ENCODE measurements at places on chromosomes 12 and 14. TPM values are rescaled to one million over a fixed set of nuclear protein-coding genes. Genes with fewer than 3 reads are reported as not detected.
A peak's percentile ranks its signal among the peaks of the same experiment; 100 is the strongest.

DNA sequence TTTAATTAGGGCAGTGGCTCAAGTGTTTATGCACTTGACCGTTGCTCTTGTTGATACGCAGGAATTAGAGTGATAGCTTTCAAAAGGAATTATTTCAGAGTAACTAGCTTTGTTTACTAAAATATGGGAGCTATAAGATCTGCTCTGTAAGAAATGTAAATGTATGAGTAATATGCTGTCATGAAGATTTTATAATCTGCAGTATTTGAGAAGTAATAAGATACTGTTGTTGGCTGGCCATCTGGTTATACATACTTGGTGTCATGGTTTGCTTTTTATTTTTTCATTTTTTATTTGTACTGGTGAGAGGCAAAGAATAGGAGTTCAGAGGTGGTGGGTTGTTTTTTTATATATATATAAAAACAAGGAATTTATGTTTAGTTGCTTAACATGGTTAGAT is 58.5 kb downstream of the PLXNC1 start:
- DNase-seq = no peak

DNA sequence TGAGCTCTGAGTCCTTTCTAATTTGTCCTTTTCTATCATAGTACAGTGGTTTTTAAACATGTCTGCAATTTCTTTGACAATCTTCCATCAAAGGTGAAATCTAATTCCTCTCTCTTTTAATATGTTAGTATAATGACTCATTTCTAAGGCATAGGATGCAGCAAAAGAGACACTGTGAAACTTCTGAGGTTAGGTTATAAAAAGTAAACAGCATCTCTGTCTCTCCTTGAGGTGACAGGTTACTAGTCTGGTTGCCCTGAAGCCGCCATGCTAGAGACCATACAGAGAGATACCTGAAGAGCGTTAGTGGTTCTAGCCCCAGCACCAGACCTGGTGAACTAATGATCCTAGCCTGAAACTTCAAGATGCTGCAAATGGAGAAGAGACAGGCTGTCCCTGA is 114.3 kb downstream of the PPM1A start:
- no peak for DNase-seq

- DNase-seq = no peak
Observed at GRCh38 chr12:47231456-47231855, 151.7 kb upstream of the AMIGO2 start.

GRCh38 chr14:94677747-94678146 is 65.6 kb downstream of the SERPINA3 start:
- no peak for DNase-seq

GRCh38 chr14:75723716-75724115 is 62.7 kb downstream of the TTLL5 start:
- no peak for DNase-seq

Gene RD3L
- not detected for total RNA-seq

DNA sequence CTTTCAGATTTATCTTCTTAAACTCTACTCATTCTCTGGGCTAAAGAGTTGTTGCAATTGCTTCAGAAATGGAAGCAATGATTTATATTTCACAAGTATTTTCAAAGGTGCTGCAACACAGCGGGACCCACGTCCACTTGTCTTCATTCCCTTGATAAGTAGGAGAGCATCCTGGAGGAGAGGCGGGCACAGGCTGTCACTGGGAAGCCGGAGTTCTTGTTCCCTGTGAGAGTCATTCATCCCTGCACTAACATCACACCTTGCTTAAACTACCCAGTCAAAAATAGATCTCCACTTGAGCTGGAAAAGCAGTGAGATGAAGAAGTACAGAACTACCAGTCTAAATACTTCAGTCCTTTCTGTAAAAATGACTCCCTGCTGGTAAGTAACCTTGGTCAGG is 160.5 kb upstream of the RASSF8 start:
- no peak for DNase-seq

DNA sequence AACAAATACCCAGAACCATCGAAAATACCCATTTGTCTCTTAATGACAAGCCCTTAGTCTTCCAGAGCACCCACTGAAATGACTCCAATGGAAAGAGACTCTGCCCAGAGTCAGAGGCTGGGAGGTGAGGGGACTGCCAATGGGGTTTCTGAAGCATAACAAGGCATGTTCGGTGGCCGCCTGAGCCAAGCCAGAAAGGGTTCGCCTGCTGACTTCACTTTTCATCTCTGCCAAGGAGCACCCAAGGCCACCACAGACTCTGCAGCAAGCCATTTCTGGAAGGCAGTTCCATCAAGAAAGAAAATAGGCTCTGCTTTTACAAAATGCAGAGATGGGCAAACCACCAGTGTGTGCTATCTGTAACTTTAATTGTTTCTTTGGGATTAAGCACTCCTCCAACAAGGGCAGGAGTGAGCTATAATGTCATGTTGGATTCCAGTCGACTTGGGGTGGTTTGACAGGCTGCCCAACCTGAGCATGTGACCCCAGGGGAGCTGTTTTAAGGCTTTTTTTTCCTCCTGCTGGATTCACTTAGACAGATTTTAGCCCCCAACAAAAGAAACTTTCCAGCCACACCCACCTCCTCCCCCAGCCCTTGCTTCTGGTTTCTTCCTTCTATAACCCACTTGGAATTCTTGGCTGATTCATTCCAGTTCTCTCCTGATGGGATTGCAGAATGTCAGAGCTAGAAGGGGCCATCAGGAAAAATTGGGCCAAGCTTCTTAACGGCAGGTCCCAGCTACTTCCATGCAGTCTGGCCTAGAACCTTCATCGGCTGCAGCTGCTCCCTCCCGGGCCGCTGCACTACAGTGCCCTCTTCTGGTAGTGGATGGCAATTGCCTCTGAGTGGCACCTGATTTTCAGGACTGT is 24.1 kb downstream of the CKAP4 start:
- peak; percentile 77 for DNase-seq

DNA sequence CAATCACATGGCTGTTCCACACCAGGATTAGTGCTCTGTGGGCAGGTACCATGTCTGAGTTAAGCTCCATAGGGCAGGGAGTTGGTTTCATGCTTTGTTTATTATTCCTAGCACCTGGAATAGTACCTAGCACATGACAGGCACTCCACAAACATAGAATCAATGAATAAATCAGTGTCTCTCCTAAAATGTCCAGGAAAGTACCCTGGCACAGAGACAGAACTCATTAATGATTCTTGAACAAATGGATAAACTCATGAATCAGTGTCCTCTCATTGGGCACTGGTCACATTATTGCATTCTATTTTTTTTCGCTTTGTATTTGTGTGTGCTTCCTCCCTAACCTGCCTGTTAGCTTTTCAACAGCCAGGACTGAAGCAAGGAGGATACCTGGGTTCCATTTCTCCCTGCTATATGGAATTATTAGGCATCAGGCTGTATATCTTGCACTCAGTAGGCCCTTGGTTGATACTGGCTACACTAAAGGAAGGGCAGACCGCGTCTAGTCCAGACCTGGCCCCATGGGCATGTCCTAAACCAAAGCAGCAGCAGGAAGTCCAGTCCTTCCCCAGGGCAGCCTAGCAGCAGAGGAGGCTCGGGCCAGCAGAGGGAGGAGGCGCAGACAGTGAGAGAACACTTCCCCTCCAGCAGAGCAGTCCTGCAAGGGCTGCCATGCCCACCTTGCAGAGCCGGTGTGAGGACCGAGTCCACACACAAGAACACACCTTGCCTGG is 18.4 kb downstream of the HDAC7 start:
- no peak for DNase-seq

GRCh38 chr14:84228702-84229101 is 1301.2 kb upstream of the FLRT2 start:
- peak; percentile 32 for DNase-seq

- DNase-seq = no peak
Observed at GRCh38 chr14:35438910-35439713, 34.6 kb upstream of the NFKBIA start.

Gene HOXC9
- total RNA-seq = 12.6 TPM

- no peak for DNase-seq
Observed at GRCh38 chr12:32125455-32126084, 18.9 kb downstream of the BICD1 start.

- no peak for DNase-seq
Observed at GRCh38 chr12:78316136-78316535, 485.4 kb downstream of the NAV3 start.

GRCh38 chr14:25607192-25607591 is 557.2 kb upstream of the STXBP6 start:
- DNase-seq = peak; percentile 70

Gene RTL1
- 12.8 TPM for total RNA-seq

DNA sequence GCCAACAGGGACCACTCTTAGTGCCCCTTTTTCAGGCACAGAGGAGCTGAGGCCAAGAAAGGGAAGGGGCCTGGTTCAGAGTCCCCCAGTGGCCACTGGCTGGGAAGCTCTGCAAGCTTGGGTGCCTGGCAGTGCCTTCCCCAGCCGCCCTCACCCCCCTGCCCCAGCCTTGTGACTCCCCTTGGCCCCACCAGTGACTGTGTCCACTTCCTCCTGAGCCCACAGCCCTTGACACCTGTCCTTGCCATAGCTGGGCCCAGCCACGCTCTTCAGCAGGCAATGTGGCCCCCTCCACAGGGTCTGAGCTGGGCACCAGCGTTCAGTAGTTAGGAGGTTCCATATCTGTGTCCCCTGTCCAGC is 19.0 kb upstream of the C14orf180 start:
- DNase-seq = no peak

Gene DPPA3
- total RNA-seq = not detected

GRCh38 chr12:105765053-105766014 is 373.4 kb downstream of the NUAK1 start:
- no peak for DNase-seq

Gene RALGAPA1
- 46.0 TPM for total RNA-seq

GRCh38 chr12:14066021-14066420 is 84.6 kb upstream of the GRIN2B start:
- no peak for DNase-seq
